ENCODE measurements at places on chromosomes 2 and 18.

DNA sequence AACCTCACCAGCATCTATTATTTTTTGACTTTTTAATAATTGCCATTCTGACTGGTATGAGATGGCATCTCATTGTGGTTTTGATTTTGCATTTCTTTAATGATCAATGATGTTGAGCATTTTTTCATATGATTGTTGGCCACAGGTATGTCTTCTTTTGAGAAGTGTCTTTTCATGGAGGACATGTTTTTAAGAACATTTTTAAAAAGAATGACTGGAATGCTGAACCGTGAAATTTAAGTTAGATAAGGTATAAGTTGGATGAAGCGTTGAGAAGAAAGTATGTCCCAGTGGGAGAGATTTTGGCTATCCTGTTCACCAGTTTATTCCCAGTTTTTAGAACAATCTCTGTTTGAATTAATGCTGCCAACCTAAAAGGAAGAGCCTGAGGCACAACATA lies 365.9 kb downstream of the CELF4 start:
- no peak for DNase-seq

DNA sequence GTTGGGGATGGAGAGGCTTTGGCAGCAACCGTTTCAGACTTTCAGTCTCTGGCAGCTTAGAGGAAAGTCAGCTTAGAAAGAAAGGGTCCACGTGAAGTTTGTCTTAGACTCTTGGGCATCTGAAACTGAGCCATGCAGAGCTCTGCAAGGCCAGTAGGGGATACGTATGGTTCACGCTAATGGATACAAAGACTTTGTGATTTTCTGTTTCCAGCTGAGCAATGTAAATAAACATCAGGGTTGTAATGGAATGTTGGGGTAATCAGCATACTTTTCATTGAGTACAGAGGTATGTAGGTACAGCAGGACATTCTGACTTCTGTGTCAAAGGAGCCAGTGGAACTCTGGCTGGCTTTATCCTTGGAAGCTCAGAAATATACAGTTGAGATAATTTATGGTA lies 31.0 kb downstream of the RALB start:
- no peak for DNase-seq

DNA sequence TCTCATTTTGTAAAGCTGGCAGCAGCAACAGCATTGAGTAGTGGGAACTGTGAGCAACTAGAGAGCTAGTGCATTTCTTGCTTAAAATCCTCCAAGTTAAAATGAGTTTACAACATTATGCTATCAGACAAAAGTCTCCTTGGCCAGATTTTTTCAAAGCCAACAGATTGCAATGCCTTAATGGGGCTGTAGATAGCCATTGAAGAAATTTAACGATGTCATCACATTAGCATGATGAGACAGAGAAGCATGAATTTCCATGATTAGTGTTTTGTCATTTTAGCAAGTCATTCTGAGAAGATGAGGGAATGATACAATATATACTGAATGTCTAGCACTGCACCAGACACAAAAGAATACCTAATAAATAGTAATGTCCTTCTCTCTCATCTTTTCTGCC lies 307.5 kb upstream of the REG3G start:
- no peak for DNase-seq

DNA sequence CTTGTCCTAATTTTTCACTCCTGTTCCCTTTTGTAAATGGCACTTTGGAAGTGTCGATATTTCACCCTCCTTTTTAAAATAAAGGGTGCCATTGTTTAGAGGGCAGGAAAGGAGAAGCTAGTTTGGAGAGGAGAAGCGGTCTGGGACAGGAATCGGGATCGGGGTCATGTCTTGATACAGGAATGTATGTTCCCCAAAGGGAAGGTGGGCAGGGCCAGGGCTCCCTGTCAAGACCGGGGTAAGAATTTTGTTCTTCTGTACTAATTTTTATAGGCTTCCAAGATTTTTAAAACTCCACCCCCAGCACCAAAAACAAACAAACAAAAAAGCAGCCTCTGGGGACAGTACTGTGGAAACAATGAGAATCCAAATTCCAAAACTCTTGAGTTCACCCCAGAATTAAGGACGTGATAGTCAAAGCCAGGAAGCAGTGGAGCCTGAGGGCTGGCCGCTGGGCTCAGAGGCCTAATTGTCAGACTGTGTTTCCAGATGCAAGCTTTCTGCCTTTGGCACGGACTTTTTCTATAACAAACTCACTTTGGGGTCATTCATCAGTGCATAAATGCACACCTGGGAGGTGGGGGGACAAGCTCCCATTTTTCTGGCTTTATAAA lies 250.4 kb upstream of the SIX2 start:
- no peak for DNase-seq

DNA sequence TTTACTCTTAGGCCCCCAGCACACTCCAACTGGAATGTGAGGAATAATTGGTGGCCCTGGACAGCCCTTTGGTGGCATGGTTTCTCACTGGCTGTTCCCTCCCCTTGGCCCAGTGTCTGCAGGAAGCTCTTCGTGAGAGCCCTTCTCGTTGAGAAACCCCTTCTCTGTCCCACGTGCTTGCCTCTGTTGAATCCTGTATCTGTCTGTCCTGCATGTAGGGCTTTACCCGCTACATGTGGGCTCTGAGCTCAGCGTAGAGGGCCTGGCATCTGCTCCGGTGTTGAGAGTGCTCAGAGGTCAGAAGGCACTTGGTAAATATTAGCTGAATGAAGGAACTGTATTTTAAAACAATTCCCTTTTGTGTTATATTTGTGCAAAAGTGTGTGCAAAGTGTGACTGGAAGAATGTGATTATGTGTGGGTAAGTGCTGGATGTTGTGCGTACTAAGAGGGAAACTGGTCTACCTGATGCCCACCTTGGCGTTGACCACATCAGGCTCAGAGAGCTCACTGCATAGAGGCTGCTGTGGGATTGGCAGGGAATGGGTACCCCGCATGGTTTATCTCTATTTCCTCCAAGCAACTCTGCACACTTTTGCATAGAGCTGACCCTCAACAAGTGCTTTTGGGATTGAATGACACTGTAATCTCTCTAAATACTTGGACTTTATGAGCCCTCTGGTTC lies 40.0 kb downstream of the RNF144A start:
- no peak for DNase-seq

DNA sequence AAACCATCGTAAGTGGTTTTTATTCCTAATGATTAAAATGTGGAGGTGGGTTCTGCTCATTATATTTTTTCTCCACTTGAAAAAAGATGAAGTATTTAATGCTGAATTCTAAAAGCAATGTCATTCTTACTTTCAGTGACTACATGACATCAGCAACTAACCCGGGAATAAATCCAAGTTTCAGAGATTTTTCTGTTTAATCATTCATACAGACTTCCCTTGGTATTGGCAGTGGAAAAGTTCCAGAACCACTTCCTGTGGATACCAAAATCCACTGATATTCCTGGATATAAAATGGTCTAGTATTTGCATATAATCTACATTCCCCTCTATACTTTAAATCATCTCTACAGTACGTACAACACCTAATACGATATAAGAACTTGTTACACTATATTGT lies 128.6 kb downstream of the ZNF532 start:
- DNase-seq = no peak

DNA sequence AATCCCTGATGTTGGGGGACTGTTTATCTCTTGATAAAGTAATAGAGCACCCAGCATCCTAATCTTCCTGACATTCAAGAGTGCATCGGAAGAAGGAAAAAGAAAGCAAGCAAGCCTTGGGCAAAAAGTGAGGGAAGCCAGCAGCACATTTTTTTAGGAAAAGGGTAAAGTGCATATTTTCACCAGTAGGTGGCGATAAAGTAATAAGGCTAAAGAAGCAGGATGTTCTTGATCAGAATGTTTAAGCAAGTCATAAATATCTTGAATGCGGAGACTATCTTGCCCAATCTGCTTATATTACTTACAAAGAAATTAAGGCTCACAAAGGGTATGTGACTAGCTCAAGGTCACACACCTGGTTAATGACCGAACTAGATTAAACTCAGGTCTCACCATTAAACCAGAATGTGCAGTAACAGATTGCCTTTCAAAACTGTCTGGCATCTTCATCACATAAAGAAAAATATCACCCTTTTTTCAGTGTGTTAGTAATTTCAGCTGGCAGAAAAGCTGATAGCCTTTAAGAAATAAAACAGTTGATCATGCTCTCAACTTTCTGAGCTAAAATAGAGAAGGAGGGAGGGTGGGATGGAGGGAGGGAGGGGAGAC lies 83.8 kb downstream of the VIT start:
- DNase-seq = no peak

GRCh38 chr2:222566229-222566628 lies 89.7 kb downstream of the FARSB start:
- no peak for DNase-seq

DNA sequence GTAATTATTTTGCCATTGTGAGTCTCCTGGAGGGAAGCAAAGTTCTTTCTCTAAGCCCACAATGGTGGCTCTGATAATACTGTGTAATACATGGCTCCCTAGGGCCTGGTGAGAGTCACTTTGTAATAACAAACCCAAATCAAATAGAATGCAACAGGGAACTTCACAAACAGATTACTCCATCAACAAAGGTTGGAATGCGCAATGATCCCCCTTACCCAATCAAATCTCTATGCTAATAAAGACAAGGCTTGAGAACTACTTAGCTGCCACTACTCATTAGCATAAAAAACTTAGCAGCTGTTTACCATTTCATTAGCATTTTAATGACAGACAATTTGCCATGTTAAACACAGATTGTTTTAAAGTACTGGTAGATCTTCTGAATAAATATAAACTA lies 285.6 kb upstream of the SESTD1 start:
- DNase-seq = no peak

GRCh38 chr2:180966378-180966777 lies 14.0 kb upstream of the UBE2E3 start:
- DNase-seq = no peak

DNA sequence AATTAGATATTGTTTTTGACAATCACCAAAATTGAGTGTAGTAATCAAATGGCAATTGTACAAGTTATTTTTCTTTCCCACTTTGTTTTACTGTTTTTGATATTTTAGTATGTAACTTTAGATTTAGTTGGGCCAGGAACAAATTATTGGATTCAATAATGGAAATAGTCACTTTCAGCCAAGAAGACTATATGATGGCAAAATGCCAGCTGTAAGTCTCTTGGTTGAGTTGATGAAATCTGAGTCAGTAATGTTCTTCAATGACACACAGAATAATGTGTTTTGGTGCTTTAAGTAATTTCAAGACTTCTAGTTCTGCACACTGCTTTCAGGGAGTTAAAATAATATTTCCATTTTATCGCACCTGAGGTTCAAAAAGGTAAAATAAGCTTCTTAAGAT lies 2022.0 kb upstream of the CELF4 start:
- DNase-seq = no peak

DNA sequence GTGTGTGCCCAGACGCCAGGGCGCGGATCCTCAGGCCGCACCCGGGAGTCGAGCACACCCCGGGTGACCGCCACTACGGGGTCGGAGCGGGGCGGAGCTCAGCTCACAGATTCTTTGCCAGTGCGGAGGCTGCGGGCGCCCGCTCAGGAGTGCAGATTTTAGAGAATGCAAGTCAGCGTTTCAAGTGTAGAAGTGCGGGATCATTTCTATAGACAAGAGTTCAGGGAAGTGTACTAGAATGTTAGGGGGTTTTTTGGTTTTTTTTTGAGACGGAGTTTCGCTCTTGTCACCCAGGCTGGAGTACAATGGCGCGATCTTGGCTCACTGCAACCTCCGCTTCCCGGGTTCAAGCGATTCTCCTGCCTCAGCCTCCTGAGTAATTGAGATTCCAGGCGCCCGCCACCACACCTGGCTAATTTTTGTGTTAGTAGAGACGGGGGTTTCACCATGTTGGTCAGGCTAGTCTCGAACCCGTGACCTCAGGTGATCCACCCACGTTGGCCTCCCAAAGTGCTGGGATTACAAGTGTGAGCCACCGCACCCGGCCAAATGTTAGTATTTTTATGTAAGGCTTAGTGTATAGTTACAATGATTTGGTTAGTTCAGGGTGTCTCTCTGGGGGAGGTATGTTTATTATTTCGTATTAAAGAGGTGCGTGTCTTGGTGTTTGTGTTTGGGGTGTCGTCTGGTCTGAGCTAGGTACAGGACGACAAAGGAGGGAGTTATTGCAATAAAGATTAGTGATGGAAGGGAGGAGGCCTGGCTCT lies 619 bp upstream of the FAM168B start:
- DNase-seq = no peak

GRCh38 chr18:79975043-79975442 lies 10.6 kb downstream of the HSBP1L1 start:
- no peak for DNase-seq

DNA sequence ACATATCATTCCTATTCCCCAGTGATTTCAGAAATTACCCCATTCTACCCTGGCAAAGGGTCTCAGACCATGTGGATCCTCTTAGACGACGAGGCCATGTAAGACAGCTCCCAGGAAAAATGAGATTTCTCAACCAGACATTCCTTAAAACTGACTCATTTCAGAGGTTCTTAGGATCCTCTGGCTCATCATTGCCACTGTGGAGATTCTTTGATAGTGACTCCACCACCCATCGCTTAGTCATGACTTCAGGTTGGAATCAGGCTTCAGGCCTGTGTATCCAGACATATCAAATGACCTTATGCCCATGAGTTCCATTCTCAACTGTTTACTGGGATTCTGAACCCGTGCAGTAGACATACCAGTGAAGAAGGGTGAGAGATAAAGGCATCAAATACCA lies 245.6 kb upstream of the TCF4 start:
- no peak for DNase-seq

GRCh38 chr18:49011291-49011746 lies 60.6 kb upstream of the SMAD7 start:
- DNase-seq = no peak

- no peak for DNase-seq
Observed at GRCh38 chr2:237743561-237744269, 54.9 kb upstream of the RBM44 start.

DNA sequence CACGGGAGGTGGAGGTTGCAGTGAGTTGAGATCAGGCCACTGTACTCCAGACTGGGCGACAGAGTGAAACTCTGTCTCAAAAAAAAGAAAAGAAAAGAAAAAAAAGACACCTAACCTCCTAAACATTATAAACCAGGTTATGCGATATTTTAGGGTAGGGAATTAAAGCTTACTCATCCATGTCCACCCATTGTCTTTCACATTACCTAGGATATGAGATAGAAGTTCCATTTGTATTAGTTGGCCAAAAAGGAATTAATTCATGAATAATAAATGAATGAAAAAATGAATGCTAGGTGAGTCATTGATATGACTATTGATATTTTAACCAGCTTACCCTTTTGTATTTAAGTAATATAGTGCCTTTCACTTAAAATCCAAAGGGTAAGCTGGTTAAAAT lies 132.9 kb downstream of the FAM161A start:
- DNase-seq = no peak

GRCh38 chr2:63344575-63345284 lies 243.5 kb downstream of the WDPCP start:
- DNase-seq = no peak

GRCh38 chr2:53104263-53104662 lies 663.3 kb upstream of the CHAC2 start:
- DNase-seq = no peak

- DNase-seq = no peak
Observed at GRCh38 chr2:20476950-20477349, 30.1 kb downstream of the RHOB start.

- no peak for DNase-seq
Observed at GRCh38 chr18:70634576-70635147, 345.8 kb downstream of the SOCS6 start.

Data from esophagus squamous epithelium (tissue), 5 donors.